Gastrocnemius medialis (tissue), 4 donors: ENCODE measurements at places on chromosomes 3 and 15.

DNA sequence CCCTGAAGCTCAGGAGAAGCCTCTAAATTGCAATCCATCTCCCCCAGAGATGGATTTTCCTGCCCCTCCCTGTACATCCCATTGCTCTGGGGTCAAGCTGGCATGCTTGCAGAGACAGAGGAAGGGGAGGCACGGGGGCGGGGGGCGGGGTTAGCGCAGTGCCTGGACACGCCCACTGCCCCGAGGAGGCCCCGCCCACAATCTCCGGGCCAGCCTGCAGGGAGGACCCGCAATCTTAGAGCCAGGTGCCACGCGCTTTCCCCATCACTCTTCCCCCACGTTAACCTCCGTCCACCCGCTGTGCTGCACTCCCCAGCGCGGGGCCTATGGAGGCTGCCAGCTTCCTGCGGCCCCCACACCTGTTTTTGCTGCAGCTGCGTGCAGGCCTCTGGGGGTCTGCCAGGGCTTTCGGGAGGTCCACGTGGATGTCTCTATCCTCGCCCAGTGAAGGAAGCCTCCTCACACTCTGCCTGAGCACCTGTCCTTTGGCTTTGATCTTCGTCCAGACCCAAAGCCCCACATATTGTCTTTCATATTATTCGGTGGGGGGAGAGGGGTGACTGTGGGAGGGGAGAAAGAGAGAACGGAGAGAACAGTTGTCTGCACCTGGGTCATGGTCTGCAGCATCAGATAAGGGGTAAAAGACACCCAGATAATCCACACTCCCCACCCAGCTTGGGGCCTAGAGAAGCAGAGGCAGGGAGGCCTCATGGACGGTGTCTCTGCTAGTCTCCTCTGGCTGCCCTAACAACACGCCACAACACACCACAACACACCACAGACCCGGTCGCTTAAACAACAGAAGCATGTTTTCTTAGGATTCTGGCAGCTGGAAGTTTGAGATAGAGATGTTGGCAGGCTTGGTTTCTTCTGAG, 118.0 kb upstream of the MEF2A start:
- no peak for DNase-seq

- no peak for DNase-seq
Measured at GRCh38 chr15:48754011-48754410, 56.9 kb downstream of the CEP152 start.

- DNase-seq: no peak
Measured at GRCh38 chr15:92391640-92392039, 2.0 kb upstream of the ST8SIA2 start.

GRCh38 chr3:106616556-106616955, 747.7 kb upstream of the CBLB start:
- no peak for DNase-seq

GRCh38 chr15:27742751-27743477, 356.2 kb downstream of the OCA2 start:
- no peak for DNase-seq

GRCh38 chr3:126067959-126068358, 16.0 kb downstream of the SLC41A3 start:
- no peak for DNase-seq

DNA sequence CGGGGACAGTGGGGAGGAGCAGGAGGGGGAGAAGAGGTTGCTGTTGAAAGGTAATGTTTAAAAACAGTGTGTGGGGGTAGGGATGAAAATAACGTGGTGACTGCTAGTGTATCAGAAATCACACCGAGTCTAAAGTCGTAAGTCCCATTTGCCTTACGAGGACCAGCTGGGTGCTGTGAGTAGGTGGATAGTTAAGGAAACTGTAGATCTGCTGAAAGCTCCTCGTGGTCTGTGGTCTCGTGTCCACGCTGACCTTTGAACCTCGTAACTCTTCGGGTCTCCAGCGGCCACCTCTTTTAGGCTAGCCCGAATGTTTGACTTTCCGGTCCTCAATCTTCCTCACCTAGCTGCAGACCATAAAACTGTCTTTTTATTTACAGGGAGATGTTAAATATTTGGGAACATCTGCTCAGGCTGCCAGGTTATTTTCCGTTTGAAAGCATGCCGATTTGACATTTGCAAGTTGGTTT, 29.3 kb upstream of the ST3GAL6 start:
- DNase-seq: no peak

- no peak for DNase-seq
Measured at GRCh38 chr15:70424937-70425411, 327.3 kb upstream of the TLE3 start.

DNA sequence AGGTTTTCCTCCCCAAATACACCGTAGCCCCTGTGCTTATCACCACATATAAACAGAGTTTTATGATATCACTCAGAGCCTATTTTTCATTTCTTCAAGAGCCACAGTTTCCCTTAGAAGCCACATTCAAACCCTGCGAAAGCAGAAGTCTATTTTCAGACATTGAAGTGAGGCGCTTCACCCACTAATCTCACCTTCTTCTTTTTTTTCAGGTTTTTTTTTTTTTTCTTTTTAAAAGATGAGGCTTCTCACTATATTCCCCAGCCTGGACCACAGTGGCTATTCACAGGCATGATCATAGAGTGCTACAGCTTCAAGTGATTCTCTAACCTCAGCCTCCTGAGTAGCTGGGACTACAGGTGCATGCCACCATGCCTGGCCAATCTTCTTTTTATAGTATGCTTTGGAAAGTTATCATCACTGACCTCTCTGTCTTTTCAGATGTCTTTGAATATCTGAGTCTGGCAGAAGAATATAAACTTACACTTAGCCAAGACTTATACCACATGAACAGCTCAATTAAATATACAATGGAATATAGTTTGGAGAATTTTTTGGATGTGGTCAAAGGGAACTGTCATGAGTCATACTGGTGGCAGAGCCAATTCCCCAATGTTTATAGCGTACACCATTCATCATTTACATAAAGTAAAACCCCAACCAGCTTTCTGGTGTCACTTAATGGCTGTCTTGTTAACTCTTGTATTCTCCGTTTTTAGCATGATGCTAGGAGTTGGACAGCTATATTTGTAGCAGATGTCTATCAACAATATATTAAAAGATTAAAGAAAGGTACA, 59.7 kb upstream of the CCDC50 start:
- no peak for DNase-seq

DNA sequence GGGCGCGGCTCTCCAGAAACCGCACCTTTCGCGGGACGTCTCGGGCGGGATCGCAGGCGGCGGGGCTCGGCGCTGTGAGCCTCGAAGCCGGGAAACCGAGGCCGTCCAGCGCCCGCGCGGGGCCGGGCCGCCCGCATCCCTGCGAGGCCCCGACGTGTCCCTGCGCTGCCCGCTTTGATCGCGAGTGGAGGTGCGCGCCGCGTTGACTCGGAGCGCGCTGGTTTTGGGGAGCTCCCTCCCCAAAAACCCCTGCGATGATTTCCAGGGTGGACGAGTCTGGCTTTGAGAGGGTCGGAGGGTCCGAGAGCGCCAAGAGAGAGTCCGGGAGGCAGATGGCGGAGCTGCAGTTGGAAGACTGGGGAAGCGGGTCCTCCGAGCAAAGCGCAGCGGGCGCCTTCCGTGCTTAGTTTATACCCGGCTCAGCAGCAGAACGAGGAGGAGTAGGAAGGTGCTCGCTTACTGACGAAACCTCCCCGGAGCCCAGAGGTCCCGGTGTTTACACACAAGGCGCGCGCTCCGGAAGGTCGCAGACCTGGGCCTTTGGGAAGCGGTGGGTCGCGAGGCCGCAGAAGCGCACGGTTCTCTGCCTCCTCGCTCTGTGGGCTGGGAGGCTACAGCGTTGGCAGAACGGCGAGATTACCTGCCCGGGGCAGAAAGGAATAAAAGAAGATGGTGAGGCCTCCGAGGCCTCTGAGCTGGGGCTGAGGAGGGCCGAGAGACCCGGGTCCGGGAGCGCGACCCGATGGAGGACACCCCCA, 687 bp downstream of the ALDH1A3 start:
- DNase-seq: no peak

DNA sequence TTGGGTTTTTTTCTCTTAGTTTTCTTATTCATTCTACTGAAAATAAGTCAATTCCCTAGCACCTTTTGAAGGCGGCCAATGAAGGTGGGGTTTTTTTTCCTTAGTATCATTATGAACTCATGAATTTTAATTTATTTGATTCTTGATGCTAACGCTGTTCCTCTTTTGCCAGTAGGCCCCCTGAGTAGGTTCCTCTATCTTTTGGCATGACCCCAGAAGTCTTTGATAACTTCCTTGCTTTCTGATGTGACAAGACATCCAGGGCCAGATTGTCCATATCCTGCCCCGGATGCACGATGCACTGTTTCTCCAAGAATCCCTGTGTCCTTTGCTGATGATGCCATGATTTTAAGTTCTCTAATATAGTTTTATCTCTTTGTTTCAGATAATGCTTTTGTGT, 20.6 kb downstream of the LRRK1 start:
- no peak for DNase-seq

DNA sequence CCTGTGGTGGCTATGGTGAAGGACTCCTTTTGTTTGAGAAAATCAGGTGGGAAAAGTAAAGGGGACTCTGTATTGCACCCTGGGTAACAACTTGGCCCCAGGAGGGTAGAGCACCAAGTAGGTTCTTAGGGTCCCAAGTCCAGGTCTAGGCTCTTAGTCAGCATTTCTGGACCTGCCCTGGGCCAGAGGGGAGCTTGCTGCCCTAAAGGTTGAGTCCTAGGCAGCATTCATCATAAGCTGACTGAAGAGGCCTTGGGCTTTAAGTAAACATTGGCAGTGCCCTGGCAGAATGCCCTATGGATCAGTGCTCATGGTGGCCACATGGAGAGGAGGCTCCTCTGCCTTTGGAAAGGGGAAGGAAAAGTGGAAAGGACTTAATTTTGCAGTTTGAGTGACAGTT, 268.5 kb upstream of the CTNNB1 start:
- DNase-seq: no peak

DNA sequence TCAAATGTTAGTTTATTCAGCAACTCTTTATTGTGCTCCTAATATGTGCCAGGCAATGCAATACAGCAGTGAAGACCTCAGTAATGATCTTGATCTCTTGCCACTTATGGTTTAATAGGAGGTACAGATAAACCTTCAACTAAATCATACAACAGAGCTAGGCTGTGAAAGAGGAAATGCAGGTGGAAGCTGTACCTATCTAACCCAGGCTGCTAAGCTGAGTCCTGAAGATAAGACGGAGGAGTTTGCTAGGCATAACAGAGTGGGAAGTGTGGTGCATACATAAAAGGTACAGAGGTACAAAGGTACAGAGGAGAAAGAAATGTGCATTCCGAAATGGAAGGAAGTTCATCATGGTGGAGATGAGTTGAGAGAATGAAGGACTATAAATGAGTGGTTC, 35.0 kb downstream of the KBTBD8 start:
- no peak for DNase-seq
